ENCODE measurements at places on chromosomes 3 and 15.

DNA sequence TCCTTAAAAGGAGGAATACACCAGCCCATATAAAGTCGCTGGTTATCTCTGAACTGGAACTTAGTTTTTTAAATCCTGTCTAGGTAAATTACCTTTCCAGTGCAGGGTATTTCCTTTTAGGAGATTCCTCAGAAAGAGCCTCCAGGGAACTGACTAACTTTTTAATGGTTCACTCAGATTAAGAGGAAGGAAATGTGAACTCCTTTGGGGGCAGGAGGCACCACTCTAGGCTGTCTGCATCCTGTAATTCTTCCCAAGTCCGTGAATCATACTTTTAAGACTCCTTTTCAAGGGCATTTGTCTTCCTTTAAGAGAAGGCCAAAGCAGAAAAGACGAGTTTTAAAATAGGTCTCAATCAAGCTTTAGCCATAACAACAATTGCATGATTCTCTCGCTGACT lies 871.2 kb upstream of the NR2F2 start:
- no peak for DNase-seq

DNA sequence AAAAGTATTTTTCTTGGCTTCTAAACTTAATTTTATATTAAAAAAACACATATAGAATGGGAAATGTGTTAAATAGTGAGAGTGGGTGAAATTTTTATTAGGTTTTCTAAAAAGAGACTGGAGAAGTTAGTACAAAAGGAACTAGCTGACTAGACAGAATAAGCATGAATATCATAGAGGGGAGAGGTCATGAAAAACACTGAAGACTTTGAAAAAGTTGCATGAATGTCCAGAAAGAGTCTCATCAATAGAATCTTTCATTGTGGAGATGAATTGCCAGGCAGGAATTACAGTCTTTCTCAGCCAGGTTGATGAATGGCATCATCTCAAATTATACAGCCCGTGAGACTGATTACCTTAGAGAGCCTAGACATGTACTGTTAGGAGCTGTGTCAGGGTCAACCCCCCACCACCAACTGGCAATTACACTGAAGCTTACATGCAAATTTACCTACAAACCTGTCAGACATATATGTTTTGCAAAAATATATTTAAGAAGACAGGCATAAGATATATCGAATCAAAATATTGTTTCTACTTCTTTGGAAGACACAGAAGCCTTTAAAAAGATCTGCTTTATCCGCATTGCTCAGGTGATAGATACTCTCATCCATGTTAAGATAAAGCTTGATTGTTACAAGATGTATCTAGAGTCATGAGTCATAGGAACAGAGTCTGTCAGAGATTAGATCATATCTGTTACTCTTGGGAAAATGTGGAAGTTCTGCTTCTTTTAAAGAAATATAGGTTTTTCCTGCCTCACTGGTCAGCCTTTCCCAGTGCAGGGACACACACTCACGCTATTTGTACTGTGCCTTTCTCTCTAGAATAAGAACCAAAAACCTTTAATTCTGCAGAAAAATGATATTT lies 34.8 kb upstream of the PFN2 start:
- DNase-seq, result no peak

DNA sequence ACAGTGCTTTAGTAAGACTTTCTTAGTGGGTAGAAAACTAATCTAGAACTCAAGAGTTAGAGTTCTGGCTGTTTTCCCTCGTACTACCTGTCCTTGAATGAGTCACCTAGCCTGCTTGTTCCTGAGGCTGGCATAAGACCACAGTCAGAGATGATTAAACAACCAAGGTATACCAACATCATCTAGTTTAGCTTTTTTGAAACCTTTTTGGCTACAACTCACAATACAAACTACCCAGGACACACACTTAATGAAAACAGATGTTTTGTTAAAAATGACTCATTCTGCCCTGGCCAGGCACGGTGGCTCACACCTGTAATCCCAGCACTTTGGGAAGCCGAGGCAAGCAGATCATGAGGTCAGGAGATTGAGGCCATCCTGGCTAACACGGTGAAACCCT lies 4.6 kb downstream of the MCCC1 start:
- no peak for DNase-seq

DNA sequence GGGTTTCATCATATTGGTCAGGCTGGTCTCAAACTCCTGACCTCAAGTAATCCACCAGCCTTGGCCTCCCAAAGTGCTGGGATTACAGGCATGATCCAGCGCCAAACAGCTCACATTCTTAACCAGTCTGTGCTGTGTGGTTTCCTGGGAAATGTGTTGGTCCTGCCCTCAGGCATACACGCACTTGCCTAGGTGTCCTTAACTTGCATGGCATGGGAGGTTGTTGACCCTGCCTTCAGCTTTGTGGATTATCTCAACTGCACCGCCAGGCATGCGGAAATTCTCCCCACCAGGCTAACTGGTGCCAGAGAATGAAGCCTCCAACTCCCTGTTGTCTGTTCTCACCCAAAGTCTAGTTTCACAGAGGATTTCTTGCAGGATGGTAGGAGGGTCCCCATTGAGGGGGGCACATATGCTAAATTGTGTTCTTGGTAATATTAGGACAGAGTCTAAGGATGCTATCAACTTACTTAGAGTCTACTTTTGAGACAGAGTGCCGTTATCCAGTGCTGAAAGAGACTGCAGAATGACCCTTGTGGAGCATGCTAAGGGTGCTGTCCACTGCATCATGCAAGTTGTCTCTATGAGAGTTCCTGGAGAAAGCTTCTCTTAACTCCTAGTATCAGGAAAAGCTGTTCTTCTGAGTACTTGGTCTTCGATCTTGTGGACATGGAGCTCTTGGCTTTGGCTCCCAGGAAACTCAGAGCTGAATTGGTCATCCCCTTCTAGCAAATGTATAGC lies 61.6 kb upstream of the EIF1B start:
- no peak for DNase-seq

- no peak for DNase-seq
These were observed 213.6 kb downstream of the RBMS3 start for GRCh38 chr3:29494305-29495036.

GRCh38 chr3:53850895-53851294 lies 4.5 kb downstream of the IL17RB start:
- no peak for DNase-seq

DNA sequence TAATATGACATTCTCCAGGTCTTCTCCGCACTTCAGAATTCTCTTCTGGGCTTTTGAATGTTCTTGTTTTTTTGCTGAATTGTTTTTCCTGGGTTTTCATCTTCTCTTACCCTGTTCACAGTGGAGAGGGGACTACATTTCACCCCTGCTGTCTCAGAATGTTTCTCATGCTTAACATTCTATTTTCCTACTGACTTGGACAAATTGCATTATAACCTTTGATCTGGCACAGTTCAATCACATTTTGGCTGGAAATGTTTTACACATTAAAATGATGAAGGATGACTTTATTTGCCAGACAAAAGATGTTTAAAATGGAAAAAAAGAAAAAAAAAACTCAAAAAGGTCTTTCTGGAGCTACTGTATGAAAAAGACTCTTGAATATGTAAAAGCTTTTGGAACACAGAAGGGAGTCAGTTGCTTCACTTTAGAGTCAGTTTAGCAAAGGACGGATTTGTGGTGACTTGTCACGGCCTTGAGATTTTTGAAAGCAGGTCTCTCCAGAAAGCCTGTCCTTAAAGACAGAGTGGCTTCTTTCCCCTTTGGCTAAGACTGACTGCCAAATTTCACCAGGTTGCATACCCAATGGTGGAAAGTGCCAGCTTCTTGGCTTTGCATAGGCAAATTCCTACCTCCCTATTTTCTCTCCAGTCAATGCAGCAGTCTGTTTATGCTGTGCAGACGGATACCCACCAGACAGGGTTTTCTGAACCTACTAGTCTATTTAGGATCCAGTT lies 401.0 kb upstream of the TBL1XR1 start:
- no peak for DNase-seq

- peak; percentile 96 for DNase-seq
These were observed at the start of gene VIPR1 for GRCh38 chr3:42502429-42503250. Gene VIPR1, plus strand, starts transcription at chr3:42502643. Its CDS starts 93 bp downstream, at chr3:42502736.

DNA sequence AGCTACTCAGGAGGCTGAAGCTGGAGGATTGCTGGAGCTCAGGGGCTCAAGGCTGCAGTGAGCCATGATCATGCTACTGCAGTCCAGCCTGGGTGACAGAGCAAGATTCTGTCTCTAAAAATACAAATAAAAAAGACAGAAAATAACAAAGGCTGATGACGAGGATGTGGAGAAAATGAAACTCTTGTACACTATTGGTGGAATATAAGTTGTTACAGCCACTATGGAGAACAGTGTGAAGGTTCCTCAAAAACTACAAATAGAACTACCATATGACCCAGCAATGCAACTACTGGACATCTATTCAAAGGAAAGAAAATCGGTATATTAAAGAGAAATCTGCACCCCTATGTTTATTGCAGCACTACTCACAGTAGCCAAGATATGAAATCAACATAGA lies 526.7 kb upstream of the NAALADL2 start:
- no peak for DNase-seq

DNA sequence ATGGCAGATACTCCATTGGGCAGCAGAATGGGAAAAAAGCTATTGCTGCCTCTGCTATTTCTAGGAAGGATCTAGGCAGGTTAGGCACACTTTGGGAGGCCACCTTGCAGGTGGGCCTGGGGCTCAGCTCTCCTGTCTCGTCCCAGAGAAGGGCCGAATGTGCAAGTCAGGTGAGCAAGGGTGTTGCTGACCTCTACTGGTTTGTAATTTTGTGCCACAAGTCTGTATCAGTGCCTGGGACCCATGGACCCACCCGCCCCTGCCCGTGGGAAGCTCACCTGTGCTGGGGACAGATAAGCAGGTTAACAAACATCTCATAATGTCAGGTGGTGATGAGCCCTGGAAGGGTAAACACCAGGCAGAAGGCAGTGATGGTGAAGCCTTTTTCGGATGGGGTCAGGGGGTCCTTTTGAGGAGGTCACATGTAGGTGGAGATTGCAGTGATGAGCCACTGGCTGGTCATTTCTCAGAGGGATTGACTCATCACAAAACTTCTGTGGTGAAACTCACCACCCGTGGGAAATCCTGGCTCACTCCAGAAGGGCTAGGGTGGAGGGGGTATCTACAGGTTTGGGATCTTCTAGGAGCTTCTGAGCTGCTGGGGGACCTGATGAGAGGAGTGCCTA lies 161.3 kb downstream of the KLF13 start:
- peak; percentile 65 for DNase-seq

DNA sequence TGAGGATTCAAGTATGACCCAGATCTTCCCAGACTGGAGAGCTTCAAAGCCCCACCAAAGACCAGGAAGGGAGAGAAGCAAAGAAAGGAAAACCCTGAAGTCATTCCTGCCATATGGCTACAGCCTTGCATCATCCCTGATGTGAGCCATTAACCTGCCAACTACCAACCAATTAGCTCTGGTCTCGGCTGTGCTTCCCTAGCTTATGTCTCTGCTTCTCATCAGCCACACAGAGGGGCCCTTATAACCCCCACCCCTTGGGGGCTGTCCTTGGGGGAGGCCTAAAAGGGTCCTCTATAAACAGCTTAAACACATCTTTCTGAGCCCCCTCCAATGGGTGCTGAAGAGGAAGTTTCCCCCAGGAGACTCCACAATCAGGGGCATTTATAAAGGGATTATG lies 52.8 kb downstream of the NOX5 start:
- no peak for DNase-seq

- DNase-seq, result no peak
These were observed 89.7 kb upstream of the CCNL1 start for GRCh38 chr3:157249606-157250005.

GRCh38 chr15:22903961-22904534 lies 65.6 kb downstream of the NIPA2 start:
- no peak for DNase-seq

GRCh38 chr3:78986416-78987101 lies 781.2 kb downstream of the ROBO1 start:
- no peak for DNase-seq

- DNase-seq, result peak; percentile 85
These were observed 150.5 kb downstream of the WDR76 start for GRCh38 chr15:43977072-43977884.

DNA sequence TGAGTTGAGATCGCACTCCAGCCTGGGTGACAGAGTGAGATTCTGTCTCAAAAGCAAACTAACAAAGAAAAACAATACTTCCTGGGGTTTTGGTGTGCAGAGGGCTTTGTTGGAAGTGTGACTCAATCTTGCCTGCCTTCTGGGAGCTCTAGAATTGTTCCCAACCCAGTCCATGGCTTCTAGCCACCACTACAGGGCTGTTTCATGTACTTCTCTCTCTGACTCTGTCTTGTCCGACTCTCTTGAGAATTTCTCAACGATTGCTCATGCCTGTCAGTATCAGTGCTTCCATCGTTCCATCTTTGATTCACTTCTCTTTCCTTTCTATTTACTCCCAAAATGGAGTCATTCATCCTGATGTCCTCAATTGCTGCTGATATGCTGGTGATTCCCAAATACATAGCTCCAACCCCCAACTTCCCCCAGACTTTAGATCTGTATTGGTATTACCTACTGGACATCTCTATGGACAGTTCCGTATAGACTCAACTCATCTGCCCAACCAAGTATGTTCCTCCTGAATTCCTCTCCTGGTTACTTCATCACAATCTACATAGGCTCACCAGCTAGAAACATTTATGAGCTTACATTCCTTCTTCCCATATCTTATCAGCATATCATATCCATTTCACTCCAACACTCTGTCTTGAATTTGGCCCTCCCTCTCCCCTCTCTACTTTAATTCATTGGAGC lies 1.8 kb upstream of the AP2M1 start:
- DNase-seq, result no peak

DNA sequence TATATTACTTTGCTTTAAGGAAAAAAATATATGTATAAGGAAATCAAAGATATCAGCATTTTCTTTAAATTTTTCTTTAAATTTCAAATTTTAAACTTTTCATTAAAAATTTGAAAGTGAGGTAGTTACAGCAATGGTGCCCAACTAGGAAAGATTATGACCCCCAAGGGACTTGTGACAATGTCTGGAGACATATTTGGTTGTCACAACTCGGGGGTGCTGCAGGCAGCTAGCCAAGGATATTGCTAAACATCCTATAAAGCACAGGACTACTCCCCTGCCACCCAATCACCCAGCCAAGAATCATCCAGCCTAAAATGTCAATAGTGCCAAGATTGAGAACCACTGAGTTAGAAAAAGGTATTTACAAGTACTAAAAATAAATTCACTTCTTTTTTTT lies 57.3 kb downstream of the SLC4A7 start:
- DNase-seq, result no peak

DNA sequence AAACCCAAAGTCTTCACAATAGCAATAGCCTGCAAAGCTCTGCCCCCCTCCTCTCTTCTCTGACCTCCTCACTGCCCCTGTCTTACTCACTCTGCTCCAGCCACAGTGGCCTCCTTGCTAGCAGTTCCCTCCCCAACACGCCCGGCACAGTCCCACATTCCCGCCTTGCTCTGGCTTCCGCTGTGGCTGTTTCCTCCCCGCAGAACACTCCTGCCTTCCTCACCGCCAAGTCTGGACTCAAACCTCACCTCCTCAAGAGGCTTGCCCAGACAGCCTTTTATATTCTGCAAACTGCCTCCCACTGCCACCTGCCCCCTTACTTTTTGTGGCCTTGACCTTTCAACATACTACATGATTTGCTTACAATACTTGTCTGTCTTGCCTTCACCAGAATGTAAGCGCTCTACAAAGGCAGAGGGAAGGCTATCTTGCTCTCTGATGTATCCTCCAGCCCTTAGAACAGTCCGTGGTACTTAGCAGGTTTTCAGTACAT lies 406 bp upstream of the MPI start:
- peak; percentile 42 for DNase-seq

- DNase-seq, result no peak
These were observed 80.2 kb upstream of the TPM1 start for GRCh38 chr15:62962101-62962995.

- DNase-seq, result peak; percentile 9
These were observed 49.2 kb downstream of the SLC41A3 start for GRCh38 chr3:126034481-126035361.

All from activated CD4-positive, alpha-beta T cell treated with anti-CD3 and anti-CD28 coated beads for 36 hours (primary cell).